H7 (cell line): ENCODE measurements at places on chromosomes 5 and 9.
A peak's percentile ranks its signal among the peaks of the same experiment; 100 is the strongest.

GRCh38 chr9:94993160-94993820, 266.8 kb downstream of the AOPEP start:
- DNase-seq = no peak

DNA sequence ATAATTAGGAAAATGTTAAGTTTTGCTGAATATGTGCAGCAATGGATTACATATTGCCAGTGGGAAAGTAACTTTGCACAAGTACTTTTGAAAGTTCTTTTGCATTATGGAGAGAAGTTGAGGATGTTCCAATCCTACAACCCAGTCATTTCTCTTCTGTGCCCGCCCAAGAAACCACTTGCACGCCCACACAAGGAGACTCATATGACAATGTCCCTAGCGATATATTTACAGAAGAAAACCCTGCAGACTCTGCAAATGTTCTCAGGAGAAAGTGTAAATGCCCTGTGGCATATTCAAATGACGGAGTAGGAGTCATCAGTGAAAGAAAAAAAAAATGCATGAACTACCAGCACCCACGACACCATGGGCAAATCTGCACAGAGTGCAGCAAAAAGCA, 356.5 kb downstream of the CTNND2 start:
- DNase-seq = no peak

DNA sequence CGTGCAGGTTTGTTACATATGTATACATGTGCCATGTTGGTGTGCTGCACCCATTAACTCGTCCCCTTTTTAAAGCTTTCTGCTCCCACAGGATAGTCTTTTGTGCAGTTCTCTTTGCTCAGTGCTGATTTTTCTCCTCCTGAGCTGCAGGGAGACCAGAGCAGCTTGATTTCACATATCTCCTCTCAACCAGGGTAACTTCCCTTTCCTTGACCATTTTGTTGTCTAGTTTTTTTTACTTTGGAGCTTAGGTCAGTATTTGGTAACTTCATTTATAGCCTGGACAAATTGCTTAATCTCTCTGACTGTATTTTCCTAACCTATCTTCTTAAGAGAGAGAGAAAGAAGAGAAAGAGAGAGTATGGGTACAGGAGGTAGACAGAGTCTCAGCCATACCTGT, 137.1 kb upstream of the ZNF366 start:
- no peak for DNase-seq

DNA sequence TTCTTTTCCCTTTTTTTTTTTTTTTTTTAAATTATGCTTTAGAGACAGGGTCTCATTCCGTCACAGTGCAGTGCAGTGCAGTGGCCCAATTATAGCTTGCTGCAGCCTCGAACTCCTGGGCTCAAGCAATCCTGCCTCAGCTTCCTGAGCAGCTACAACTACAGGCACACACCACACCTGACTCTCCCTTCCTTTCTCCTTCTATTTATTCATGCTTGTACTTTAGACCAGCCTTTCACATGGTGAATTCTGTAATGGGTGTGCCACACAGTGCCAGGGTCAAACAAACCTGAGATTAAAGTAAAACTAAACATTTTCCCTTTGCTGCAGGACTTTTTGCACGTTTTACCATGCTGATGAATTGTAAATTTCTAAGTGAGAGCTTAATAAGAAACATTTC, 8.0 kb downstream of the SH3RF2 start:
- no peak for DNase-seq

GRCh38 chr5:96402500-96402899, 30.5 kb downstream of the PCSK1 start:
- DNase-seq = no peak

DNA sequence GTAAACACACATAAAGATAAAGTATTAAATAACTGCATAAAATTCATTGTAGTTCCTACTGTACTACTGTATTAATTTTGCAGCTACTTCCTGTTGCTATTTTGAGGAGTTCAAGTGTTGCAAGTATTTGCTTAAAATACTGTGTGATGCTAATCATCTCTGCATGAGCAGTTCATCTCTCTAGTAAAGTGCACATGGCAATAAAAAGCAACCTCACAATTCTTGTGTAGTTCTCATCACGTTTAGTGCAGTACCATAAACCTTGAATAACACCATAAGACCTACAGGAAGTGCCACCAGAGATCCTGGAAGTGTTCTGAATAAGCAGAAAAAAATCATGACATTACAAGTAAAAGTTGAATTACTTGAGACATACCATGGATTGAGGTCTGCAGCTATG, 34.6 kb downstream of the CPLANE1 start:
- DNase-seq = no peak

DNA sequence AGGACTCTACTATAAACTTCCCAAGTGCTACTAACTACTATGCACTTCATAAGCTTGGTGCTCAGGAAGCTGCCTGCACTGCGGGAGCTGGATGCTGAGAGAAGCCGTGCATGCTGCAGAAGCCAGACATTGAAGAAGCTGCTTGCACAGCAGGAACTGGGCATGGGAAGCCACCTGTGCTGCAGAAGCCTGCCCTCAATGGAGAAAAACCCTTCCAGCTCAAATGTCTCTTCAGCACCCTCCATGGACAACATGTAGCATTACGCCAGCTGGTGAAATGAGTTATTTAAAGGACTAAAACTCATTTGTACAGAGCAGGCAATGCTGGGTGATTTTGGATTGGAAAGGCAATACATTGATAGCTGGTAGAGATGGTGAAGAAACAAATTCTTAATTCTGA, 247.2 kb downstream of the KIF4B start:
- DNase-seq = peak; percentile 65
